Stimulated activated CD4-positive, alpha-beta T cell treated with anti-CD3 and anti-CD28 coated beads, Interleukin-1b, Interleukin-23, amount 100 ng/mL, for 48 hours (primary cell): ENCODE measurements at places on chromosomes 5 and 9.

GRCh38 chr9:96020792-96021550 is 145.5 kb downstream of the ERCC6L2 start:
- peak; percentile 37 for DNase-seq

DNA sequence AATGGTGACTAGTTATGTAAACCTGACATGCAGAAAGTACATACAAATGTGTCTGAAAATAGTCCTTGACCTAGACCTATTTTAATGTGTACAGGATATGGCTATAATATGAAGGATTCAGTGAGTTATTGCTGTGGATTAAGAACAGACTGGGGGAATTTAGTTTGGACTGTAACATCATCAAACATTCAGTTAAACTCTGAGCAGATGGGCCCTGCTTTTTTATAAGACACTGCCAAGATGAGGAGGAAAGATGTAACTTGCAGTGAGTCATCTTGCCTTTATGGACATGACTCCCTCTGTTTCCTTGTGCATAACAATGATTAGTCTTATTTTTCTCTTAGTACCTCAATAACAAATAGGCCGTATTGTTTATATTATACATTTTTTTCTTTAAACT is 12.2 kb downstream of the PPP3R2 start:
- DNase-seq: no peak

GRCh38 chr9:125587819-125588460 is 119.1 kb downstream of the MAPKAP1 start:
- DNase-seq: no peak

- DNase-seq: no peak
Observed at GRCh38 chr5:138831703-138832102, 43.4 kb downstream of the LRRTM2 start.

- no peak for DNase-seq
Observed at GRCh38 chr5:72376381-72376780, 56.2 kb downstream of the PTCD2 start.

GRCh38 chr9:89478821-89479668 is 18.9 kb downstream of the SEMA4D start:
- peak; percentile 62 for DNase-seq

- no peak for DNase-seq
Observed at GRCh38 chr9:81694541-81694940, 5.2 kb upstream of the TLE1 start.

DNA sequence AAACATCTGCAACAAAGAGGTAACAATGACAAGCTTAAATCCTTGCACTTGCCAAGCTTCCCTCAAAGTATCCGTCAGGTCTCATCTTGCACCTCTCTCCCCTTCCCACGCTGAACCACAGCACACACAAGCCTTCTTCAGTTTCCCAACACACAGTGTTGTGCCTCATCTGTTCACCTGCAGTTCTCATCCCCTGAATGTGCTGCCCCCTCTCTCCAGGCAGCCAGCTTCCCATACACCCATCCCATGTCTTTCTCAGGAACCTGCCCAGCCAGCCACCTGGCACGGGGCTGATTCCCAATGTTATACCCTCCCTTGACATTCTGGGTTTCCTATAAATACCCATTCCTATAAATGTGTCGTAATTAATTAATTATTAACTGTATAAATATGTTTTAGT is 314.8 kb downstream of the PRELID2 start:
- DNase-seq: no peak

DNA sequence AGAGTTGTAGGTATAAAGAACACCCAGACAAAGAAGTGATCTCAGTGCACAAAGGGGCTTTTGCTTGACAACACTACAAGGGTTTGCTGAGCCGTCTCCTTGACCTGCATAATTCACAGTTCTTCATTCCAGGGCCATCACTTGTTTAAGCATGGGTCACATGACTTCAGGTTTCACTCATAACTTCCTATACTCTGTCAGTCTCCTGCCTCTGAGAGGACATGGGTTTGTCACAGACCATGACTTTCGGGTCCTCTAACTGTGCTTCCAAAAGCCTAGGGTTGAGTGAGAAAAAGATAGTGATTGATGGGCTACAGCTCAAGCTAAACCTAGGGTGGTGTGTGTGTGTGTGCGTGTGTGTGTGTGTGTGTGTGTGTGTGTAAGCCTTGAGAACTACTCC is 166.4 kb downstream of the CDH6 start:
- no peak for DNase-seq

DNA sequence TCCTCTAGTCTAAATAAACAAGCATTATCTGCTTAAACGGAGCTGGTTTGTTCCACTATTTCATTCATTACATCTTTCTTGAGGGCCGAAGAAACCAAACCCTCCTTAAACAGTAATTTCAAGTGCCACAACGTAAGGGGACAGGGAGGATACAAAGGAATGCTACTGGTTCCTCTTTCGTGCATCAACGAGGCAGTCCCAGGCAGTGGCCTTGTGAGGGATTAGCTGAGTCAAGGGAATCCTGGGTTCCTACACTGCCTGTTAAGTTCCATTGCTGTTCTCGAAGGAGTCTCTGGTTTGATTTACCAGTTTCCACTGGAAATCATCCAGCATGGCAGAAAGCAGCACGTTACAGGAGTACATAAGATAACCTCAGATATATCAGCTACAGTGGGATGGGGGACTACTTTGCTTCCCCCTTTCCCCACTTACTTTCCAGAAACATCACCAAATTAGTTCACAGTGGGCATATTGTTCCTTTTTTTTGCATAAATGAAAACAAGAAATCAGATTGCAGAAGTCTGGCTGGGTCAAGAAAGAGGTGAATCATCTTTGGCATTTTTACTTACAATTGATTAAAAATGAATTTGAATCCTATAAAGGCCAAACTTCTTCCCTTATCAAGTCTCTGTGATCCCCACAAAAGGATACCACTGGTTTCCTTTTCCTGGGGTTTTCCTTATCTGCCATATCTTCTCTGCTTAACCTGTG is 2.5 kb upstream of the RANBP3L start:
- DNase-seq: no peak

DNA sequence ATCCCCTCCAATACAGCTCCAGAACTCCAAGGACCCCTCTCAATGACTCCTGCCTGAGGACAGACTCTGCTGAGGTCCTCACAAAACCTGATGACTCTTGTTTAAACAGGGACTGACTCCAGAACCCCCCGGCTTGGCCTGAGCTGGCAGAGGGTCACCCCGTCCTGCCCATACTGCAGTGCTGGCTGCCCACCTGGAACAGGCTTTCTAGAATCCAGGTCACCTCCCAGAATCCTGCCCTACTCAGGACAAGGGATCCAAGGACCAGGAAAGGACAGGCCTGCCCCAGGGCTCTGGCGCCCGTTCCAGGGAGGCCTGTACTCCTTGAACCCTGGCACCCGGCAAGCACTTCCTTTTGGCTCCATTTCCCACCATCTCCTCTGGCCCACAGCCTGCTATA is 22.2 kb downstream of the RALGDS start:
- DNase-seq: no peak

GRCh38 chr9:99266255-99267023 is 44.4 kb downstream of the SEC61B start:
- peak; percentile 62 for DNase-seq

DNA sequence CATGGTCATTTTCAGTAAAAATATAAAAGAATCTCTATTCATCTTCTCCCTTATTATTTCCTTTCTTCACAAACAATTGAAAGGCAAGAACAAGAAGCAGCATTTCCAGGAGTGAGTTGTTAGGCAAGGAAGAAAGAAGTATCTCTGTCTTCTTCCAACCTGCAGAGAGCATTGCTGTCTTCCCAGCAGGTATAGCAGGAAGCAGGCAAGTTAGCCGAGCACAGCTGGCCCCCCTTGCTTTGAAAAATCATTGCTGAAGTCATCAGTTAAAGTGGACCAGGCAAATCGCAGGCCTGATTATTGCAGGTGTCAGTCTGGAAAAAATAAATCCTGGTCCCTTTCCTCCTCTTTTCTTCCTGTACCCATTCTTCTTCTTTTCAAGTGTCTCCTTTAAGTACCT is 353.1 kb upstream of the BRINP1 start:
- no peak for DNase-seq

DNA sequence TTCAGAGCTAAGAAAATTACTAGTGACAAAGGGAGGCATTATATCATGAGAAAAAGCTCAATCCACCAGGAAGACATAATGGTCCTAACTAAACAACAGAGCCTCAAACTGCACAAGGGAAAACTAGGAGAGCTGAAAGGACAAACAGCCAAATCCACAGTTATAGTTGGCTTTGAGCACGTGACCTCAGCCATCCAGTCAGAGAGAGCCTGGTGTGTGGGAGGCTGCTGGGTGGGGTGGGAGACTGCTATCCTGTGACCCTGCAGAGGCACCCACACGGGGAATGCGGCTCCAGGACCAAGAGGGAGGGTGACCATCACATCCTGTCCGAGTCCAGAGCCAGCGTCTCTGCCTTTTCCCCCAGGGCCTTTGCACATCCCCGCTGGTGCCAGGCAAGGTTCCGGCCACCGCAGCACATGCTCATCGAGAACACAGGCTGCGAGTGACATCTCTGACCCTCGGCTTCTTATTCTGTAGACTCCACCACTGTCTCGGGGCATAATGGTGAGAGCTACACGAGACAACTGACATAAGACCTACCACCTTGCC is 145.1 kb downstream of the PHF2 start:
- no peak for DNase-seq

- no peak for DNase-seq
Observed at GRCh38 chr5:143311955-143312354, 91.5 kb downstream of the NR3C1 start.

GRCh38 chr5:143908959-143909358 is 97.0 kb downstream of the HMHB1 start:
- DNase-seq: no peak

DNA sequence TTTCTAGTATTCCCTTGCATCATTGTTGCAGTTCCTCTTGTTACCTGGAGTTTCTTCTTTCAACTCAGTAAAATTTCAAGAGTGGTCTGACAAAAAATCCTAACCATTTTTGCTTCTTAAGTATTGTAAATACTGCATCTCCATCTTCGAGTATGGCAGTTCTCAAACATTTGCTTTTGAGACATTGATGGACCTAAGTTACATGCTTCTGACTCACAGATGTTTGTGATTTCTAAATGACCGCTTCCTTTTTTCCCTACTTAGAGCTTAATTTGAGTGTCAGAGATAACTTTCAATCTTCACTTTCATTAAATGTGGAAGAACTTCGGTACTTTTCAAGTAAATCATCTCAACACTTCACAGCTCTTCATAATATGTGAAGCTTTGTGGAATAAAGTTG is 4.2 kb downstream of the UHRF2 start:
- no peak for DNase-seq

DNA sequence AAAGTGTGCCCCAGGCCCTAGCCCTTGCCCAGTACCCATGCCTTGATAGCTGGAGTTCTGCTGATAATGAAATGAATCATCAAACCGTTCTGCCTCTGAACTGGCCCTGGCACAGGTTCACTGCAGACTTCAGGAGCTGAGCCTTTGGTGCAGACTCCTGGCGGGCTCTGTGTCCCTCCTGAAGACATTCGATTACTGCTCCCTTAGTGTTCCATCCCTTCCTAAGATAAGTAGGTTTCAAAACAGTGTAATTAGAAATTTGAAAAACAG is 97.2 kb downstream of the MVB12B start:
- DNase-seq: no peak

DNA sequence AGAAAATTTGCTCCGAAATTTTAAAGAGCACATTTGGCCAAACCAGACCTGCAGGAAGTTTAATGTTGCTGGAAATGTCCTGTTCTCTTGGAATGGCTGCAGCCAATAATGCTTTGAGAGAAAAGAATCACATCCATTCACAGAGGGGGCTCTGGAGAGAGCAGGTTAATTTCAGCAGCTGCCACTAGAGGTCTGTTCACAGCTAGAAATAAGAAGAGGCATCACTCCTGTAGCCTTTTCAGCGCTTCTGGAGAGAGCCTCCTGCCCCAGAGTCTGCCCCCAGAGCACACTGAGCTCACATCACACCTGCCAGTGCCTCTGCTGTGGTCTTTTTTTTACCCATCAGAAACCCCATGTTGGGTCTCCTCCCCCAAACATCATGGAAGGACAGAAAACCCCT is 124.8 kb upstream of the RAD23B start:
- no peak for DNase-seq

DNA sequence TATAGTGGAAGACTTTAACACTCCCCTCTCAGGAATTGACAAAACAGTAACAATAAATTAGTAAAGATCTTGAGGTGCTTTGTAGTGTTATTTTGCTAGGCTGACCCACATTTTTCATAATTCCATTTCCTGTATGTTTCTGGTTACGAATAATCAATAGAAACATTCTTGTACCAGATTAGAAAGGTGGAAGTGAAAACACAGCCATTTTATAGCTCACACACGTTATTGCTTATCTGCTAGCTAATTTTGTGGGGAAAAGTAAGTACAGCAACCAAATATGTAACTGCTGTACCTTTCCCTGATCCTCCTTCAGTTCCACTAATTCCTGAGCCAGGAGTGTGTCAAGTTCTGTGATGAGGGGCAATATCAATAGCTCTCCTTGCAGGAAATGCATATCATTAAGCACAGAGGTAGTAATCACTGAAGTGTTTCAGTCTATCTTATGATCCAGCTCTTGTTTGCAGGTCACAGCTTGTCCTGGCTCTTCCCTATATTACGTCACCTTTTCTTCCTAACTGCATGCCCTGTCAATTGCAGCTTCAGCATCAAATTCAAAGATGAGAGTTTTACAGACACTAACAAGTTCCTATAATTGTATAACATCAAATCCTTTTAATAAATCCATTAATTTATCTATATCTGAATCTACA is 59.4 kb downstream of the MINAR2 start:
- DNase-seq: no peak

DNA sequence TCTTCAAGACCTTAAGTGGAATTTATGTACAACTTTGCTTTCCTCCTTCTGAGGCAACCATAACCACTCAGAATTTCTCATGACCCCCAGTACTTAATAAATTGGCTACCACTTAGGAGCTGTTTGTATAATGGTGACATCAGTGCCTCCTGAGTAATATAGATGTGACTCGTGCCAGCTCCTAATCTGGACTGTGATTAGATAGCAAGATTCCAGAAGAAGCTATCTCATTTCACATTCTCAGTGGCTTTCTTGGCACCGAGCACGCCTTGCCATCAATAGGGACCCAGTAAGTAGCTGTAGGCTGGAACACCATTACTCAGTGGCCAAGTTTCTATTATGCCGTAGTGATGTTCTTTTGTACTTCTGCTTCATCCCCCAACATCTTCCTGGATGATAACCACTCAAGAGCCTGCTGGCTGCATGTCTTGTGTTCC is 228.8 kb downstream of the CD180 start:
- DNase-seq: no peak

- DNase-seq: no peak
Observed at GRCh38 chr9:96486386-96487028, 36.5 kb downstream of the HABP4 start.

DNA sequence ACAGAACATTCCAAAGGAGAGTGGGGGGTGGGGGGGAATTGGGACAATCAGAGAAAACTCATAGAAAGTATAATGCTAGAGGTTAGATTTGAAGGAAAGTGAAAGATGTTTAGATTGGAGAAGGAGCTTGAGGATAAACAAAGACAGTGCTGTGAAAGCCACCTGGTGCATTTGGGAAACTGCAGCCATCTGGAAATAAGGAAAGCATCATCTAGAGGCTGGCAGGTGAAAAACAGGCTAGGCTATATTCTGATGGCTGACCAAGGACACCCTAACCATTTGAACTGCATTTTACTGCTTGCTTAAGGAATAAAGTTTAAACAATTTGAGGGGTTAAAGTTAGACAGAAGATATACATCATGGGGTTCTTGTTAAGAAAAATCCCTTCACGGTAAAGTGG is 296.4 kb downstream of the CETN3 start:
- no peak for DNase-seq
